ENCODE measurements at places on chromosomes 5 and 9. TPM values are rescaled to one million over a fixed set of nuclear protein-coding genes. Genes with fewer than 3 reads are reported as not detected.

CARTPT gene
- total RNA-seq: not detected

PSIP1 gene
- total RNA-seq: 38.4 TPM

SHLD3 gene
- total RNA-seq: 5.2 TPM

SVEP1 gene
- 81.2 TPM for total RNA-seq

TMEM232 gene
- total RNA-seq: 1.3 TPM

FSD1L gene
- total RNA-seq: 5.6 TPM

OLFML2A gene
- total RNA-seq: 5.5 TPM

ANKRD34B gene
- total RNA-seq: not detected

DNAH5 gene
- 0.97 TPM for total RNA-seq

NMUR2 gene
- not detected for total RNA-seq

STKLD1 gene
- total RNA-seq: 0.32 TPM

FOXI1 gene
- not detected for total RNA-seq

SHISAL2B gene
- total RNA-seq: not detected

CCDC112 gene
- total RNA-seq: 6.4 TPM

CATSPER3 gene
- not detected for total RNA-seq

ZCCHC7 gene
- total RNA-seq: 25.0 TPM

IFNK gene
- not detected for total RNA-seq

LRRC26 gene
- not detected for total RNA-seq

AHRR gene
- 22.5 TPM for total RNA-seq

PKD2L2 gene
- not detected for total RNA-seq

CCDC107 gene
- 18.1 TPM for total RNA-seq

TMED7 gene
- 134 TPM for total RNA-seq

SPINK7 gene
- total RNA-seq: not detected

BARX1 gene
- not detected for total RNA-seq

FAM78A gene
- 0.43 TPM for total RNA-seq

NEUROG1 gene
- not detected for total RNA-seq

SPRY4 gene
- 23.2 TPM for total RNA-seq

RBM22 gene
- 18.7 TPM for total RNA-seq

UBLCP1 gene
- 36.7 TPM for total RNA-seq

NXNL2 gene
- 7.7 TPM for total RNA-seq

FREM1 gene
- total RNA-seq: 0.32 TPM

IRX1 gene
- total RNA-seq: not detected

CD274 gene
- 10.3 TPM for total RNA-seq

ZNF782 gene
- total RNA-seq: 5.6 TPM

RHOBTB3 gene
- total RNA-seq: 370 TPM

ZFP37 gene
- total RNA-seq: 1.6 TPM

PCDHA9 gene
- total RNA-seq: under 0.01 TPM
